Epithelial cell of proximal tubule (primary cell): ENCODE measurements at places on chromosomes 6 and 20. TPM values are rescaled to one million over a fixed set of nuclear protein-coding genes. Genes with fewer than 3 reads are reported as not detected.
A peak's percentile ranks its signal among the peaks of the same experiment; 100 is the strongest.

Gene HLA-DOB
- 0.58 TPM in 1 of 2 replicates, not detected in the other for total RNA-seq

DNA sequence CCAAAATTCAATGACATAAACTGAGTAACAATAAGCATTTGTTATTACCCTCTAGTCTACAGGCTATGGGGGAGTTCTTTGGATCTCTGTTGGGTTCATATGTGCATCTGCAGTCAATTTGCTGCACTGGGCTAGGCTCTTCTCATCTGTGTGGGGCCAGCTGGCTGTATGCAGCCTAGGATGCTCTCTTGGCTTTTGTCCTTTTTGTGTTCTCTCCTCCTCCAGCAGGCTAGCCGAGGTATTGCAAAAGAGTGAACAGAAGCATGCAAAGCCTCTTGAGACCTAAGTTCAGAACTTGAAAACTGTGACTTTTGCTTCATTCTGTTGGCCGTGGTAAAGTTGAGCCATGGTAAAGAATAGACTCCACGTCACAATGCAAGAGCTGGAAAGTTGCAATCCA, 62.8 kb upstream of the FOXO3 start:
- DNase-seq = peak; percentile 1

- DNase-seq = no peak
Observed at GRCh38 chr6:75285283-75285639, 669 bp upstream of the TMEM30A start.

DNA sequence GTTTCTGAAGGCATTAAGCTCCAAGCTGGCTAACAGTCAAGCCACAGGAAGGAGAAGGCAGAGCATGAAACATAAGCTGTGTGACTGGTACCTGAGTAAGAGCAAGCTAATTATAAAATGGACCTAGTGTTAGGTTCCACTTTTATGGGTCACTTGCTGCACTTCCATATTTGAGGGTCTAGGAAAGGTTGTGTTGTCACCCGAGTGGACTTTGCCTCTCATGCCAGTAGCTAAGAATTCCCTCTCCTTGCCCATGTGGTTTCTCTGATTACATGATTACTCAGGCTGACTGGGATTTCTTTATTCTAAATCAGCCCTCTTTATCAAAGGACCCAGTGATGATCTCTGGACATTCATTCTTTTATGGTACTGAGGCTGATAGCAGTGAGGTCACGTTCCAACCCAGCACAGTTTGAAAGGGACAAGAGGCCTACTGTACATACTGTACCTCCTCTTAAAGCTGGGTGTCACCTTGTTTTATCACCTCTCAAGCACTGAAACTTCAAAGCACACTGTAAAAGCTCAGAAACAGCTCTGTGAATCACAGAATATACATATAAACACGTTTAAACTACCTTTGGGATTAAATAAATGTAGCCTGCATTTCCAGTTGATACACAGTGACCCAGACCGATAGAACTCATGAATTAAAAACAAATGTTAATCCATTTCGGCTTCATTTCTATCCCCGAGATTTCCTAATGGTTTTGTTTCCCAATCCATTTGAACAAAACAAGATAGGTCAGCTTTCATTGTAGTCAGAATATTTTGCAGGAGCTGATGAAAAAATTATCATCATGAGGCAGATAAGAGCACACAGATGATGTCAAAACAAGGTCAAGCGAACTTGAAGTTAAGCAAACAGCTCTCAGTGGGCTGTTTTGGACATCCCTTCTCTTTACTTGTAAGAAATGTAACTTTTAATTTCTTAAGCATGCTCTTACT, 96.5 kb downstream of the ALDH8A1 start:
- DNase-seq = peak; percentile 70

GRCh38 chr6:50003139-50003538, 18.7 kb downstream of the DEFB110 start:
- DNase-seq = no peak

DNA sequence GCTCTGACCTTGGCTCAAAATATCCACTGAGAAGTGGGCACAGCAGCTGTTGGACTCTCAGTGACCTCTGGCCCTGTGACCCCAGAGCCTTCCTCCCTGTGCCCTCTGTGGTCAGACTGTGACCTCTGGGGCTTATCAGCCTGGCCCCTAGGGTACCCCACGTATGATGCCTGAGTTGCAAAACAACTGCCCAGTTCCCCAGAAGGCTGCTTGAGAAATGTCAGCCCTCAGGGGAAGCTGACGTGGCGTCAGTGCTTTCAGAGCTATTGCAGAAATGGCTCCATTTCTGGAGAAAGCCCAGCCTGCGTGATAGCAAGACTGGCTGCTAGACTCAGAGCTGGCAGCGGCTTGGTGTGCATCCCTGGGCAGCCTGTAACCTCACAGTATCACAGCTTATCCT, 31.5 kb upstream of the TGM2 start:
- no peak for DNase-seq

DNA sequence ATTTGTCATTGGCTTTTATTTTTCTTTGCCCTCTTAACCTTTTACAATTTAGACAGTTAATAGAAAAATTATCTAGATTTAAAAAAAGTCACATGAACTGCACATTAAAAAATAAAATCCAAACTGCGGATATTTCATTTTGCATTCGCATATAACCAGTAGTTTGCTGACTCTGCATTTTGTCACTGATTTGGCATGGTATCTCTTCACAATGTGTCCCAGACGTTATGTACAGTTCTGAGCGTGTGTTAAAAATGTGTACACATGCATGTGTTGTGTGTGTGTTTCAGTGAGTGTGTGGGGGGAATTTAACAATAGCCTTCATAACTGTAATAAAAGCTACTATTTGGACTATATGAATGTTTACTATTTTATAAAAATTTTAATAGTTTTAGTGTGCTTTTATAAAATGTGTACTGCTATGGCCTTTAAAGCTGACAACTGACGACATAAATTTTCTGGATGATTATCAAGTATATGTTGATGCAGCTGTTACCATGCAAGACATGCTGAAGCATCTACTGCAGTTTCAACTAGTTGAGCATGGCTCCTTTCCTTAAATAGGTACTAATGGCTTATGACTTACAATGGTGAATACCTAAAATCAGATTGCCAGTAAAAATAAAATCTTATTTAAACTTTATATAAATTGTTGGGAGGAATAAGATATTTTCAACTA, 67.7 kb downstream of the HMGCLL1 start:
- no peak for DNase-seq

- no peak for DNase-seq
Observed at GRCh38 chr6:108222504-108222903, 38.3 kb downstream of the SNX3 start.

Gene CFAP61
- total RNA-seq = not detected in 2 replicates

DNA sequence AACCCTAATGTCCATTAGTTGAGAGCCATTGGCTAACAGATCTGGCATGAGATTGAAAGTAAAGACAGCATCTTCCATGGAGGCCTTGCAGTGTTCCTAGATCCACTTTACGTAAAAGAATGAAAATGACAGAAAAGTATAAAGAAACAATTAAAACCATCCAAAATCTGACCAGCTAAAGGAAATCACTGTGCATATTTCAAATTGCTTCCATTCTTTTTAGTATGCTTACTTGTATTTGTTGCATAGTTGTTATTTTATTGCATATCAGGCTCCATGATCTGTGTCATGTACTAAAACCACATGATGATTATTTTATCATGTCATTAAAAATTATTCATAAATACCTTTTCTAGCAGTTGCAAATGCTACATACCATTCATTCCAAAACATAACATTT, 67.9 kb downstream of the GCLC start:
- no peak for DNase-seq

DNA sequence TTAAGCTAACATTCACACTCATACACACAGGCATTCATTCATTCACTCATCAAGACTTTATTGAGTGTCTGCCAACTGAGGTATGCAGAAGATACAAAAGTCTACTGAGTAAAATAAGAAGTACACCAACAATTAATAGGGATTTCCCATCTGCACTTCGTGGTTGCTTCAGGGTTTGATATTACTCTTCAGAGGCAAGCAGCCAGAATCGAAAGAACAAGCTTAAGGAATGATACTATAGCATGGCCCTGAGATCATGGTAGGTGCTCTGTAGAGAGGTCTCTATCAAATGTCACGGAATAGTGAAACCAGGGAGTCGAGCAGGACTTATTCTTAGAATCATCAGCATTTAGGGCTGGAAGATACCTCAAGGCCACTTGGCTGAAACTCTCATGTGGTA, 135.4 kb downstream of the NRN1 start:
- DNase-seq = no peak
